ENCODE measurements at places on chromosomes 5 and 9.

DNA sequence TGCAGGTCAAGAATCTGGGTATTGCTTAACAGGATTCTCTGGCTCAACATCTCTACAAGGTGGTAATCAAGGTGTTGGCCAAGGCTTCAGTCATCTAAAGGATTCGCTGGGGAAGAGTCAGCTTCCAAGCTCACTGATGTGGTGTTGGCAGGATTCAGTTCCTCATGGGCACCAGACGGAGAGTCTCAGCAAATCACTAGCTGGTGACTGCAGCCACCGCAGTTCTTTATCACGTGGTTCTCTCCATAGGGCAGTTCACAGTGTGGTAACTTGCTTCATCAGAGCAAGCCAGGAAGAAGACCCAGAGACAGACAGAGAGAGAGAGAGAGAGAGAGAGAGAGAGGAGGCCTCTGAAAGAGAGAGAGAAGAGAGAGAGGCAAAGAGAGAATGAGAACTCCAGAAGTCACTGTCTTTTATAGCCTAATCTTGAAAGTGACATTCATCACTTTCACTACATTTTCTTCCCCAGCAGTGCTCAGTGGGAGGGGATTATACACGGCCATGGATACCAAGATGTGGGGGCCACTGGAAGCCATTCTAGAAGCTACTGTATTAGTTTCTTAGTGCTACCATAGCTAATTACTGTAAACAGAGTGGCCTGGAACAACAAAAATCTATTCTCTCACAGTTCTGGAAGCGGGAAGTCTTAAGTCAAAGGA lies 109.2 kb upstream of the SMIM23 start:
- no peak for DNase-seq

- no peak for DNase-seq
Measured at GRCh38 chr9:111161015-111161415, 122.7 kb upstream of the LPAR1 start.

DNA sequence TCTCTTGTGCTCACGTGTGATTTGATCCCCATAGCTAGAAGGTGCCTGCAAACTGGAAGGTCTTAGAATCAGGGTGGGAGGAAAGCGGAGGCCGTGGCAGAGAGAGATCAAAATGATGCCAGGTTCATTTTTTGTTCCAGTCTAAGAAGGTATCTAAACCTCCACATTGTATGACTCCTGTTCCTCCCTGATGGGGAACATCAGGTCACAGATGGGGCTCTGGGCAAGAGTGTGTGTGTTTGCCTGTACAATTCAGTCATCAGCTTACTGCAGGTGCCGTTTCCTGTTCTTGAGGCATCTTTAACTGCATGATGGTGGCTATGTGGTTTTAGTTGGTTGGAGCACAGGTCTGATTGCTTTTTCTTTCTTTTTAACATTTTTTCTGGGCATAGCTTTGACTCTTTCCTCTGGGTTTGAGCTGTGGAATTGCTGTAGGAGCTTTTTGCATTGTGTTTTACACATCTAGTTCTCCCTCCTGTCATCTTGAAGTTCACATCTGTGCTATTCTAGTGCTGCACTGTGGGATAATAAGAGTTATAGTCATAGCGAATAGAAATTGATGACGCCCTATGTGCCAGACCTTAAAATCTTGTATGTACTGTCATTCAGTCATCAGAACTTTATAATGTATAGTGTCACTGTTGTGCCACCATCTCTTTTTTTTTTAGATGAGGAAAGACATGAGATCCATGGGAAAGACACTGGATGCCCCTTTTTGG lies 30.8 kb downstream of the ARHGAP26 start:
- DNase-seq = peak; percentile 59

DNA sequence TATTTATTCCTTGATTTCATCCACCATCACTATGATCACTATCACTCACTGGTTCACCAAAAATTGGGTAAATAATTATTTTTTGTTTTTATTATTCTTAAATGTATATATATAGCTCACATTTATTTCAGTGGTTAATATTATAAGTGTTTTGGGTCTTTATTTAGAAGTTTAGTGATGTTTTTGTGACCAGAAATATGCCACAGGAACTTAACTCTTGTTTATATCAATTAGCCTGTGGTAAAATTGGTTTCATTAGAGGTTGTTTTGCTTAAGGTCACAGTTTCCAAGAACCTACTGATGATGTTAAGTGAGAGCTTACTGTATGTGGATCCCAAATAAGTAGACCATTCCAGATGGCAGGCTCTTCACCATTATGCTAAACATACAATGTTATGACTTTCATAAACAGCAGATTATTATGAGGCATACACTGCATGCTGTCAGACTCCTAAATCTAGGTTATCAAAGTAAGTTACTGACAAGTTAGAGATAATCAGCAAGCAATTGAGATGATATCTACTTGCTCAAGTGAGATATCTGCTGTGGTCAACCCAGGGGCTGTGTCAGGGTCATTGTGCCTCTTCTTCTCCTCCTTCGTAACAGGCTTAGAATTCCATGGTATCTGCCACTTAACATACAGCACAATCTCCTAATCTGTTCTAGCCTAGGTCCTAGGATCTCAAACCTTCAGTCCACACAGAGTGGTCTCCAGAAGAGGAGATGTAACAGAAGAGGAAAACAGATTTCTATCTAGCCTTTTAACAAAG lies 57.6 kb downstream of the NR3C1 start:
- DNase-seq = no peak

DNA sequence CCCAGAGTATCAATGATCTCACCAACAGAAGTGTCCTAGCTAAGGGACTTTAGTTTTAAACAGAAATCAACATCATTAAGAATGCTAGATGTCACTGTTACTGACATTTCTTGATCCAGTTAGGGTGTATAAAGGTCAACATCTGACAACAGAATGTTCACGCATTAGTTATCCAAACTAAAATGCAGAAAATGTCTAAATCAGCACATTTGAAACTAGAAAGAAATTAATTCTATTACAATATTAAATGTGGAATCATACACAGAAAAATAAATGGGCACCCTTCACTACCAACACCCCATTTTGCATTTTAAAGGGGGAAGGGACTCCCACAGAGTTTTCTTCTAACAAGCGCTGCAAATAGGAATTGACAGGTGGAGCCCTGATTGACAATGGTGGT lies 24.5 kb downstream of the ELAVL2 start:
- no peak for DNase-seq

DNA sequence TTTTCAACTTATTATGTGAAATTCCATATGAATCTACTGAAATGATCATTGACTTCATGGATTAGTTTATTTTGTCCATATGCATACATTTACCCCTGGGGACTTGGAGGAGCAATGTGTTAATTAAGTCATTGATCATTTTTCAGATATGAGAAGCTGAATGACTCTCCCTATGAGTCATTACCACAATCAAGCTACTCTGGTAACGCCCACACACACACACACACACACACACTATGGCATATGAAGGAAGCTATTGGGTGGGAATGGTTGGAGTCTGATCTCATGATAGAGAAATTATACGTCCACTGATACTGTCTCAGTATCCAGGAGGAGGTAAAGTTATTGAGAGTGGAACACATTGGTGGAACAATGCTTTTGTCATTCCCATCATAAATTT lies 528.9 kb downstream of the AGTPBP1 start:
- DNase-seq = no peak
